Foreskin keratinocyte (primary cell): ENCODE measurements at places on chromosomes 7 and 10.

GRCh38 chr10:2665772-2666171, 401.6 kb upstream of the PFKP start:
- DNase-seq = no peak

- peak; percentile 65 for DNase-seq
Measured at GRCh38 chr10:36462194-36462593, 663.2 kb upstream of the ANKRD30A start.

DNA sequence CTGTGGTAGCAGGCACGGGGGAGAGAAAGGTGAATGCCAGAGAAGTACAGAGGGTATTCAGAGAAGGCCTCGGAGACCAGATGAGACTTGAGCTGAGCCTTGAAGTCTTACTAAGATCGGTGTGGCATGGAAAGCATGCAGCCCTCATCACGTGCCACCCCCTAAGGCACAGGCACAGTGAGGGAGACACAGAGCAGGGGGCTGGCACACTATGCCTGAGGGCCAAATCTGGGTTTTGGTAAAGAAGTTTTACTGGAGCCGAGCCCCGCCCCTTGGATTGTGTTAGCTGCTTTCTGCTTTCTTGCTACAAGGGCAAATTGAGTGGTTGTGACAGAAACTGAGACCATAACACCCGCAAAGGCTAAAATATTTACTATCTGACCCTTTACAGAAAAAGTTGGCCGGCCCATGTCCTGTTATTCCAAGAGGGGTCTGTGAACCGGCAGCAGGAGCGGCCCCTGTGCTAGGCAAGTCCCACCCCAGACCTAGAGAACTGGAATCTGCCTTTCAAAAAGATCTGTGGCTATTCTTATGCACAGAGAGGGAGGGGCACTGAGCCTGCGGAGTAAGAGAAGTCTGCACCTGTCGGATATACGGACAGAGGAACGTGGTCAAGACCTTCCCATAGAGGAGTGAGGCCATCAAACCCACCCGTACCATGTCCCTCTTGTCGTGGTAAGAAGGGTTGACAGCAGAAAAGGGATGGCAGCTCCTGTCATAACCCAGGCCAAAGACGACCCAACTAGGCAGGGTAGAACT, 109.3 kb upstream of the RHEB start:
- no peak for DNase-seq

- DNase-seq = no peak
Measured at GRCh38 chr7:108328174-108328651, 128.0 kb downstream of the NRCAM start.

GRCh38 chr10:117662751-117663540, 120.4 kb downstream of the EMX2 start:
- DNase-seq = no peak

DNA sequence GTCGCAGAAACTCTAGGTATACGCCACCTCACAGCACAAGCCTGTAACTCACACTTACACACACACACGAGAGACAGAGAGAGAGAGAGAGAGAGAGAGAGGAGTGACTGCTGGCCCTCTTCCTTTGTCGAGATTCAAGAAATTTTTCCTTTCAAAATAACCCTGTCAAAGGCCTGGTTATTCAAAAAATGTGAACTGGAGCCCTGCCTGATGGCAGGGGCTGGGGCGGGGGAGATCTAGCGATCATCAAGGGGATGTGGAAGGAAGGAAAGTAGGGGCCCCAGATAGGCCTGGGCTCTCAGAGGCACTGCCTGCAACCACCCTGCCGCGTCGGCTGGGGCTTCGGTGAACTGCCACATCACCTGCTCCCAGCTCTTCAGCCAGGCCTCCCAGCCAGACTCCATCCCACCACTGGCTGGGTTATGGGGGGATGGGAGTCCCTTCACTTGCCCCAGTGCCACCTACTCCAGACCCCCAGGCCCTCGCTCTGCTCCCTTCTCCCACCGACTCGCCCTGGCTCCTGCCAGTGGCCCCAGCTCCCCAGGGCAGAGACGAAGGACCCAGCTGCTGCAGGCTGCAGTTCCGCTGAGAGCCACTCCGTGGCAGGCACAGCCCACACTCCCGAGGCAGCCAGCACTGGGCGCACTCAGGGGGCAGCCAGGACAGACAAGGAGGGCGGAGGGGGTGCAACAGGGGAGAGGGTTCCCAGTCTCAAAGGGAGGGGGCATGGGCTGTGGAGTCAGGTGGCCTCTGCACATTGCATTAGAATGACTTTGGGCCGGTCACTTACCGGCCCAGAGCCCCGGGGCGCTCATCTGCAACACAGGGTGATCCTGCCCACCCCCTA, 15.3 kb downstream of the KCNH2 start:
- peak; percentile 17 for DNase-seq

DNA sequence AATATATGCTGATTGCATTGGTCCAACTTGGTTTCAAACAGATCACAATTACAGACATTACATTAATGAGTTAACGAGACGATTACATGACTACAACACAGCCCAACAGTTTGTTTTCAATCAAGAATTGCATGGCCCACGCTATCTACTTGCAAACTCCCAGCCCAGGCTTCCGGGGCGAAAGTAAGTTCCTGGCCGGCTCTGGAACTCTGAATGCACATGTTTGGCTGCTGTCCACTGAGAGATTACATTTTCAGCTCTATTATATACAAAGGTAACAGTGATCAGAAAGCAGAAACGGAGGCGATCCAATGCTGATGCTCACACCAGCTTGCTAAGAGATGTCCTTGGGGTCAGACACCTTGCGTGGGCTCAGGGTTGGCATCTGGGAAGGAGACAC, 206.3 kb downstream of the FANK1 start:
- DNase-seq = no peak

DNA sequence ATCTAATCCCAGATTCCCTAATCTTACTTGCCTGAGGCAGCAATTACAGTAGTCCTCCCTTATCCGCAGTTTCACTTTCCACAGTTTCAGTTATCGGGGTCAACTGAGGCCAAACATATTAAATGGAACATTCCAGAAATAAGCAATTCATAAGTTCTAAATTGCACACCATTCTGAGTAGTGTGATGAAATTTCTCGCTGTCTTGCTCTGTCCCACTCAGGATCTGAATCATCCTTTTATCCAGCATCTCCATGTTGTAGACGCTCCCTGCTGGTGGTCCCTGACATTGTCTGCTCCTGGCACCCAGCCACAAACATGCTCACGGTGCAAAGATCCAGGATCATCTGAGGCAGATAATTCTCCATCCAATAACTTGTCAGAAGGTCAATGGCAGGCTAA, 128.7 kb upstream of the CXCL12 start:
- no peak for DNase-seq

DNA sequence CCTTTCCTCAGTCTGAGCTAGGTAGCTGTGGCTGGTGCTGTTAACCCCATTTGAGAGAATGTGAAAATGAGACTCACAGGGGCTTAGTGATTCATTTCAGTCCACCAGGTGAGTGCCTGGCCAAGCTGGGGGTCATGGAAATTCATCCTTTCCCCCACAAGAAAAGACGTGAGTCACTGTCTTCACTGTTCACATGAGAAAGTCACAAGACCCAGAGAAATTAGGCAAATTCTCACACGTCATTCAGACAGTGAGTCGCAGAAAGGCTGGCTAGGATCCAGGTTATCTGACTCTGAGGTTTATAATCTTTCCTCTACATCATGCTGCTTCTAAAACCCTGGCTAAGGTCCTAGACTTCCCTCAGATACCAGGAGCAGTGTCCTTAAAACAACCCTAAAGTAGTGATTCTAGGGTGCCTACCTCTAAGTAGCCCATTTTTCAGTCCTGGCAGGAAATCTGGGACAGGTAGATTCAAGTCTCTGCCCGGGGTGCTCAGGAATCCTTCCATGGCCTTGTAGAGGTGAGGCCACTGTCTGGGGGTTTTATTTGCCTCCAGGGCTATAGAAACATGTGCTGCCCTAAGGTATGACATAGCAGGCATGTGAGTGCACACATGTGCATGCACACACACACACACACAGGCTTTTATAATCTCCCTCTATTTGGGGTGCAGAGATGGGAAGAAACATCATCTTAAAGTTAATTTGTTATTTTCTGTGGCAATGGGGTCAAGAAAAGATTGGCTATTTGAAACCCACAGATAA, 427.9 kb upstream of the CELF2 start:
- DNase-seq = peak; percentile 93

DNA sequence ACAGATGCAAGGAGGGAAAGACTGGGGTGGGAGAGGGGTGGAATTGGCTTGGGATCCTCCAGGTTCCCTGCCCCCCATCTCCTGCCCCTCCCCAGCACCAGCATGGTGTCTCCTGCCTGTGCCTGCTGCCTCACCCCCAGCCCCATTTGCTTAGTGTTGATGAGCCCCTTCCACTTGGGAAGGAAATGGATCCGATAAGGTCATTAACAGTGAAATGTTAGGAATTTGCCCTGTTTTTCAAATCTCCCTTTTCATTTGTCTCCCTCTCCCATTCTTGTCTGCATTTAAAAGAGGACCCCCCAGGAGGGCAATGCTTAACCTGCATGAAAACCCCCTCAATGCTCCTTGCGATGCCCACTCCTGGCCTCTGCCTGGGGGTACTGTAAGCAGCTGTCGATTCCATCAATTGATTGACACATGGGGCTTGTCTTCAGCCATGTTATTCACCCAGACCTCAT, 51.5 kb downstream of the HK1 start:
- no peak for DNase-seq

DNA sequence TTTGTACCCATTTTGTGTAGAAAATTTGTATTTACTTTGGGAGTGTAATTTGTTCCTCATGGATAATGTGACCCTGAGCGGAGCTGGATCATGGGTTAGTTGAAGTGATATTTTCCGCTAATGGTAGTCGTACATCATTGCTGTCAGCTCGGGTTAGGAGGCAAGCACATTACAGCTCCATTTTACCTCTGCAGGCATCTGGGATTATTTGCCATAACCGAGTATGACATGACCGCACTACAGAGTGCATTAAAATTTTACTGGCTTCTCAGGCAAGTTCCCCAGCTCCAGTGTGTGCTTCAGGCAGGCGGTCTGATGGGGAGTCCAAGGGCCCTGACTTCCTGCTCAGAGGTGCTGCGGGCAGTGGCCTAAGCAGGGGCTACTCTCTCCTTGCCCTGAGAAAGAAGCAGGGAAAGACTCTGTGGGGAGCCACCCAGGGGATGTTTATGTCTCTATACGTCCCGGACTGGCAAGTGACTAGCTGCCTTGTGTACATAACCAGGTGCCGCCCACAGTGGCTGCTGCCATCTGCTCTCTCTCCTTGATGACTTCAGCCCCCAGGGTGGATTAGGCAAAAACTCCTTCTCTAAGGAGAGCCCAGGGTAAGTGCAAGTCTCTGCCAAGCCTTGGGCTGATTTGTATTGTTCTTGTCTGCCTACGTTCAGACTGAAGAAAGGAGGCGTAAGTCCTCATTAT, 685.3 kb upstream of the GALNT17 start:
- no peak for DNase-seq
